Activated naive CD8-positive, alpha-beta T cell treated with anti-CD3 and anti-CD28 coated beads, Interleukin-2, amount 50 U/mL, for 24 hours (primary cell): ENCODE measurements at places on chromosomes 5 and 9.
A peak's percentile ranks its signal among the peaks of the same experiment; 100 is the strongest.

DNA sequence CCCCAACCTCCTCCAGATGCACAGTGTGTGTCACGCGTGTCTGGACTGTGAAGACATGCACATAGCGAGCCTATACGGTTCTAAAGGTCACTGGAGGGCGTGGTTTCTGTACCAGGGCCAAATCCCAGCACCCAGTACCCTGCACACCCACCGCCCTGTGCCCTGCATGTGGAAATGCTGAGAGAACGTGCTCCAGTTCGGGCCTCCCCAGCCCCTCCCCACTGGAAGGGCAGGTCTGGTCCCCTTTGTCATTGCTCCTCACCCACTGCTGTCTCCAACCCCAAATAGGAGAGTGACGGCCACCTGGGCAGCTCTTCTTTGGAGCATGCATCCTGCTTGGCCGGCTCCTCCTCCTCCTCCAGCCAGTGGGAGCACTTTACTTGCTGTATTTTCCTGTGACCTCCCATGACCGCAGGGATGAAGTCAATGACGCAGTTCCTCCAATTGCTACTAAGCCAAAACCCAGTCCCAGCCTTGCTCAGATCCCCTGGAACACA is 116.7 kb downstream of the WNK2 start:
- no peak for DNase-seq

- no peak for DNase-seq
These were observed 18.5 kb downstream of the TNPO1 start for GRCh38 chr5:72834924-72835323.

GRCh38 chr5:55847837-55848236 is 3.3 kb upstream of the IL31RA start:
- DNase-seq: no peak

GRCh38 chr9:34771007-34771406 is 61.1 kb upstream of the CCL21 start:
- DNase-seq: no peak

- no peak for DNase-seq
These were observed 43.6 kb upstream of the TRAF1 start for GRCh38 chr9:120970244-120970643.

- no peak for DNase-seq
These were observed 96.2 kb downstream of the TRPM3 start for GRCh38 chr9:71025201-71025600.

DNA sequence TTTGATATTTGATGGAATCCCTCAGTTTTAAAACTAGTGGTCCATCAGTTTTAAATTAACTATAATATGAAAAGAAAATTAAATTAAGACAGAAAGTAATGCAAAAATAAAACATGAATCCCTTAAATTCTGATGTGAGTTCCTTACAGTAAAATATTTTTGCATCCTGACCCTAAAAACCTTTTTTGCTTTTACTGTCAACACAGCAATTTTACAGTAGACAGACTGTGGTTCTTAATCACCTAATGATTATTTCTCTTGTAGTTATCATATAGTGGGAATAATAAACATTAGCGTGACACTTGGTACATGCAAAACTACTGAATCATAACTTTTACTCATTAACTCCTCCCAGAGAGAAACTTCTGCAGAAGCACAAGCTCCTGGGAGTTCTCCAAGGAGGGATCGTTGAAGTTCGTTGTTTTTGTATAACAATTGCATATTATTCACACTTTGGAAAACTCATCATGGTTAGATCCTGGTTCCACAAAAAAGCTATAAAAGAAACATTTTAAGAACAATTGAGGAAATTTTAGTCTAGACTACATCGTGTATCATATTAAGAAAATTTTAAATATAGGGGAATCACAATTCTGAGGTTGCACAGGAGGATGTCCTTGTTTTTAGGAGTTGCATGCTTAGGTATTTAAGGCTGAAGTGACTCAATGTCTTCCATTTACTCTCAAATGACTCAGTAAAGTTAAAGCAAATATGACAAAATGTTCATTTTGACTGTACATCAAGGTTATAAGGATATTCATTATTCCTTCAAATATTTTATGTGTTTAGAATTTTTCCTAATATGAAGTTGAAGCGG is 88.2 kb upstream of the NIPAL4 start:
- no peak for DNase-seq

DNA sequence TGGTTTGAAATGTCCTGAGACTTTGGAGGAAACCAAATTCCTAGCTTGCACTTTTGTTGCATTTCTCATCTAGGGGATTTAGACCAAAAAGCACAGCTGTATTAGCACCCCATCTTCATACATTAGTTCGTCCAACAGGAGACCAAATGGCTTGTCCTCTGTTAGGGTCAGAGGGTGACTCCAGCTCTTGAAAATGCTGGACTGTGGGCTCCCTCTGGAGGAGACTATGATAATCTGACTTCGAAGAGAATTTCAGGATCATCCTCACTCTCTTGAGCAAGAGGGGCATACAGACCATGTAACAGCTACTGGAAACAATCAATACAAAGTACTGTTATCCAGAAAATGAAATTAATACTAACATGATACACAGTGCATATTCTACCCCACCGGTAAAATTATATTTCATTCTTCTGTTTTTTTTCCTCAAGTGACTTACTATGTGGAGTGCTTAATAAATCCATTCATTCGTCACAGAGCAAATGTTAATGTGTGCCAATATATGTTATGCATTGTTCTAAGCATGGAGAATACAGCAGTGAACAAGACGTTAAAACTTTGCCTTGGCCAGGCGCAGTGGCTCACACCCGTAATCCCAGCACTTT is 63.7 kb upstream of the PPP2CA start:
- DNase-seq: peak; percentile 33

GRCh38 chr9:134993996-134994720 is 76.4 kb upstream of the FCN1 start:
- no peak for DNase-seq

- DNase-seq: no peak
These were observed 99.2 kb downstream of the ARRDC3 start for GRCh38 chr5:91283899-91284298.

GRCh38 chr9:137592767-137593166 is 2.5 kb upstream of the ZMYND19 start:
- no peak for DNase-seq

DNA sequence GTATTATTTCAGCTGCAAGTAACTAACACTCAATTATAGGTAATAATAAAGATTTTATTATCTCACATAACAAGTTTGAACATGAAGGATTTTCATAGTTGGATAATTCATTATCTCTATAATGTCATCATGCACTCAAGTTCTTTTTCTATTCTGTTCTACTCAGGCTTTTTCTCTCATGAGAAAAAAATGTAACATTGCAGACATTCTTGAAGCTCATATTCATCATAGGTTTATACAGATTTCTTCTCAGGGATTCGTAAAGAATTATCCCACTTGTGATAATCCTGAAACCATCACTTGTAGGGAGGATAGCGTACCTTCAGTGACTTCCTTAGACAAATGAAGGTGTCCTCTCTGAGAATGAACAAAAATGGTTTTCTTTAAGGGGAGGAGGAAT is 150.3 kb downstream of the XRCC4 start:
- DNase-seq: no peak

DNA sequence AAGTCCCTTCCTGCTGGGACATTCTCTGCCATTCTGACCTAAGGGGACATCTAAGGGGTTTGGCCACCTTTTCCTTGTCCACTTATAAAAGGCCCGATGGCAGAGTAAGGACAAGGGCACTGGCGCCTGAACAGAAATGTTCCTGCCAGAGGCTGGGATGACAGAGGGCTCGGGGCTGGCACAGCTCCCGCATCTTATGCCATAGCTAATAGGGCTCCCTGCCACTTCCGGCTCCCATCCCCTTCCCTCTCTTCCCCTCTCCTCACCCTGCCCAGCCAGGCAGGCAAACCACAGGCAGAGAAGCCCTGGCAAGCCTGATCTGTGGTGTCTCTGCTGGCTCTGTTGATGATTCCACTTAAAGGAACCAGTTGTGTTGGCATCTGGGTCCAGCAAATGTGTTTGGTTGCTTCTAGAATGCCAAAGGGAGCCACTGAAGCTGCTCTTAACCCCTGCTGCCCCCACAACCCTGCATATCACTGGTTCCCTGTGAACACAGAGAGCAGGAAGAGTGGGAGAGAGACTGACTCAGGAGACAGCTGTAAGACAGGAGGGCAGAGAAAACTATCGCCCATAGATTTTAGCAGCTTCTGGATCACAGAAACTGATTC is 18.4 kb upstream of the ADRA1B start:
- no peak for DNase-seq

DNA sequence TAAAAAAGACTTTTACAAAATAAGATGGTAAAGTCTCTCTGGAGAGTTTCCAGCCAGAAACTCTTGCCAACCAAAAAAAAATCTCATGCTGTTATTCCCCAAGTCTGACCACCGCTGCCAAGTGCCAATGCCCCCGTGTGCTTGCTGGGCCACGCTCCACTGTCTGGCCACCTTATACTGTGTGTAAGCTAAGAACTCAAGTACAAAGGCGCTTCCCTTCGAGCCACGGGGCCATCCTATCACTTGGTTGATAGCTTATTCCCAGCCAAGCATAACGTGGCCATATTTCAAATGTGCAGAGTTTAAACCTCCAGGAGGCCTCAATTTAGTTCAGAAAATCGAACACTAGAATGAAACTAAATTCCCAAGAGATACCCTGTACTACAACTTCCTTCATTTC is 36.0 kb downstream of the ROR2 start:
- no peak for DNase-seq
